HCT116 (cell line): ENCODE measurements at places on chromosomes 4 and X. TPM values are rescaled to one million over a fixed set of nuclear protein-coding genes. Genes with fewer than 3 reads are reported as not detected.

Gene TEX13B
- total RNA-seq: not detected

Gene EREG
- 498 TPM for total RNA-seq

Gene TMPRSS11D
- total RNA-seq: not detected

Gene TMEM187
- 12.6 TPM for total RNA-seq

Gene TSPYL2
- total RNA-seq: 19.2 TPM

Gene BMX
- not detected for total RNA-seq

Gene SSX2B
- 0.42 TPM for total RNA-seq

Gene UGT2B11
- total RNA-seq: not detected

Gene ZNF185
- 15.8 TPM for total RNA-seq

Gene GRIA2
- total RNA-seq: not detected

Gene EVC2
- not detected for total RNA-seq

Gene HAND2
- not detected for total RNA-seq

Gene SMR3A
- not detected for total RNA-seq

Gene DMRTC1B
- not detected for total RNA-seq

Gene MSANTD1
- 0.71 TPM for total RNA-seq

Gene PSAPL1
- total RNA-seq: 0.05 TPM

Gene PPEF1
- not detected for total RNA-seq

Gene ATP11C
- 19.4 TPM for total RNA-seq

Gene LGI2
- not detected for total RNA-seq

Gene YIPF6
- 43.3 TPM for total RNA-seq

Gene GPC3
- total RNA-seq: 0.98 TPM

Gene GLRA3
- not detected for total RNA-seq

Gene BLTP1
- 25.4 TPM for total RNA-seq

Gene MTMR8
- 1.1 TPM for total RNA-seq

Gene S100P
- total RNA-seq: 4.1 TPM

Gene SPANXA1
- total RNA-seq: not detected

Gene CXCL5
- not detected for total RNA-seq

Gene GAGE12H
- total RNA-seq: not detected

Gene VSIG4
- total RNA-seq: 0.59 TPM

Gene SEC24B
- total RNA-seq: 33.0 TPM

Gene CCNQ
- 20.3 TPM for total RNA-seq

Gene MMRN1
- 0.12 TPM for total RNA-seq

Gene PDLIM3
- 11.5 TPM for total RNA-seq

Gene STK32B
- total RNA-seq: not detected

Gene PAGE1
- not detected for total RNA-seq

Gene GATA1
- total RNA-seq: 0.34 TPM

Gene CNGA1
- total RNA-seq: 2.1 TPM

Gene OPRPN
- not detected for total RNA-seq

Gene KCTD8
- total RNA-seq: not detected

Gene BMPR1B
- not detected for total RNA-seq

Gene HSFX3
- total RNA-seq: 0.96 TPM

Gene TLR8
- total RNA-seq: not detected
